ENCODE measurements at places on chromosomes 5 and 9. TPM values are rescaled to one million over a fixed set of nuclear protein-coding genes. Genes with fewer than 3 reads are reported as not detected.

DNA sequence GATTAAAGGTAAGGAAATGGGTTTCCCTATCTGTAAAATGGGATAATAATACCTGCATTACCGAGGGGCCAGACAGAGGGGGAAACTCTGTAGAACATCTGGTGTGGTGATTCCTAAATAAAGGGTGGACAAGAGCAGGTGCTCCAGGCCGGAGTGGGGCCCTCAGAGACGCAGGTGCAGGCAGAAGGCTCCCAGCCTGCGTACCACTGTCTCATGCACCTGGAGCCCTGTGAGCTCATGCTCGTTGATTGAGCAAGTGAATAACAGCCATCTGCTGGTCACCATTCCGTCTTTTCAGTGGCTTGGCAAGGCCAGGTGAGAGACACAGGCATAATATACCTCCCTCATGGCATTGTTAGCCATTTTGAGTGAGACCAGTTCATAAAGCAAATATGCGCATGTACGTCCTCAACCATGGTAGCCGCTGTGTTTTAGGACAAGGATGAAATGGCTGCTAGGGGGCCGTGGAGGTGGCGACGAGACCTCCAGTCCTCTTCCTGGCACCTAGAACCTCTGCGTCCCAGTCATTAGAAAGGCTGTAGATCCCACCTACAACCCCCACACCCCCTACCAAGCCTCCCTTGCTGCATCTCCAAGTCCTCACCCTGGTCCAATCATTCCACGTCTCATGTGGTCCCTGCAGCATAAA, 198.0 kb upstream of the MVB12B start:
- H3K36me3 ChIP-seq: no peaks in the 10 kb centered on the region
- no peak overlapping the region for H3K27ac ChIP-seq
- no peak for DNase-seq

DNA sequence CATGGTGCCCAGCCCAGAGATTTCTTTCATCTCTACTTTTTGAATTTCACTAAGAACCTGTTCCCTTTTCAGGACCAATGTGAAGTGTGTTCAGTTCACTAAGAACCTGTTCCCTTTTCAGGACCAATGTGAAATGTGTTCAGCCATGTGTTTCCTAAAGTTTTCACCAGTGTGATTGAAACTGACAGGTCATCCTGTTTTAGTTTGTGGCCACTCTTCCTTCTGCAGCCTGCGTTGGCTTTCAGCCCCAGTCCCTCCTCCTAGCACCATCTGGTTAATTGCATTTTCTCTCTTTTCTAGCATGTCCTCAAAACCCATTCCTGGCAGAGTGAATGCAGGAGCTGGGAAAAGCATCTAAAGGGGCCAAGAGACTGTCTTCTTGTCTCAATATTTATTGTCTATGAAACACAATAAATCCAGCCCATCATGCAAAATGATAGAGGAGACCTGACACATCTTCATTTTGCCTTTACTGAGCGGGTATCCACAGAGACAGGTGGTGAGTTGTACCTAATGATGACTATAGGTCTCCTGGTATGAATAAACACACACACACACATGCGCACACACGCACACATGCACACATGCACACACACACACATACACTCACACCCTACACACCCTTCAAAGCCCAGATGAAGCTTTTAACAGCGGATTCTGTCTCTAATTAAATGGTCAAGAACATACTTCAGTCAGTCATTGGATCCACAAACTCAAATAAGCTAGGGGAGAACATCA, 6.1 kb upstream of the PANK3 start:
- no peaks in the 10 kb centered on the region for H3K36me3 ChIP-seq

DNA sequence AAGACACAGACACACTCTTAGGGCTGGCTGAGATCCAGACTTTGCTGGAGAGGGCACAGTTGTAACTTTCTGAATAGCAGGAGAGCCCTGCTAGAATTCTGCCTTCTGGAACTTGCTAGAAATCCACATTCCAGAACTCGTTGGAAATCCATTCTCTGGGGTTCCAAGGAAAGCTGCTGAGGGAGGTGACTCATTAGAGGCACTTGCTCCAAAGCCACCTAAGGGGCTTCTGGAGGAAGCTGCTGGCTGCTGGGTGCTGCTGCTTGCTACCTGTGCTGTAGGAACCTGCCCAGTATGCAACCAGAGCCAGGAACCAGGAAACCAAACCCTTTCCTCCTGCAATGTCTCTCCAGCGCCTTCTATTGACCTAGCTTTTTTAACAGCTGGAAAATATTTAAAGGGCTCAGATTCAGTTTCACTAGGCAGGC, 4.1 kb upstream of the TLE4 start:
- H3K27ac ChIP-seq: no peak overlapping the region
- no peaks in the 10 kb centered on the region for H3K27me3 ChIP-seq
- no peak overlapping the region for H3K4me3 ChIP-seq
- no peaks in the 10 kb centered on the region for H3K4me1 ChIP-seq
- no peaks in the 10 kb centered on the region for H3K36me3 ChIP-seq

DNA sequence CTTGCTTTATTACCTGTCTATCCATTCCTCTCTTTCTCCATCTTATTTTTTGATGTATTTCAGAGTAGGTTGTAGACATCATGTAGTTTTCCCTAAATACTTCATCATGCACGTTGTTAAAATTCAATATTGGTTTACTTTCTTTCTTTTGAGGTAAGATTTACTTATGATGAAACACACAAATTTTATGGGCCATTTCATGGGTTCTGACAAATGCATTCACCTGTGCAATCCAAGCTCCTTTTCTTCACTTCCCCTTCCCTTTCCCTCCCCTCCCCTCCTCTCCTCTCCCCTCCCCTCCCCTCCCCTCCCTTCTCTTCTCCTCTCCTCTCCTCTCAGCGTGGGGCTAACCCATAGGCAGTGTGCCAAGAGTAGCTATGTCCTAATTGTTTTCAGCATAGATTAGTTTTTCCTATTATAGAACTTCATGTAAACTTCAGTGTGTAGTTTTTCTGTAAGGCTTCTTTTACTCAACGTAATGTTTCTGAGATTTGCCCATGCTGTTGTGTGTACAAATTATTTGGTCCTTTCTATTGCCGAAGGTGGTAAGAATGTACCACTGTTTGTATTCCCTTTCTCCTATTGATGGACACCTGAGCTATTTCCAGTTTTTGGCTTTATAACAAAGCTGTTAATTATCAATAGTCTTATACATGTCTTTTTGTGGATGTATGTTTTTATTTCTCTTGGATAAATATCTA, 92.9 kb upstream of the CLINT1 start:
- H3K27ac ChIP-seq: peak overlapping the region; percentile 4
- no peak overlapping the region for H3K4me3 ChIP-seq
- no peaks in the 10 kb centered on the region for H3K27me3 ChIP-seq
- peaks cover 17% of the 10 kb centered on the region for H3K4me1 ChIP-seq

GRCh38 chr9:133226219-133227171, 17.4 kb upstream of the OBP2B start:
- peak; percentile 41 for DNase-seq
- H3K36me3 ChIP-seq: no peaks in the 10 kb centered on the region
- H3K4me1 ChIP-seq: no peaks in the 10 kb centered on the region
- no peaks in the 10 kb centered on the region for H3K27me3 ChIP-seq
- no peak overlapping the region for H3K4me3 ChIP-seq

DNA sequence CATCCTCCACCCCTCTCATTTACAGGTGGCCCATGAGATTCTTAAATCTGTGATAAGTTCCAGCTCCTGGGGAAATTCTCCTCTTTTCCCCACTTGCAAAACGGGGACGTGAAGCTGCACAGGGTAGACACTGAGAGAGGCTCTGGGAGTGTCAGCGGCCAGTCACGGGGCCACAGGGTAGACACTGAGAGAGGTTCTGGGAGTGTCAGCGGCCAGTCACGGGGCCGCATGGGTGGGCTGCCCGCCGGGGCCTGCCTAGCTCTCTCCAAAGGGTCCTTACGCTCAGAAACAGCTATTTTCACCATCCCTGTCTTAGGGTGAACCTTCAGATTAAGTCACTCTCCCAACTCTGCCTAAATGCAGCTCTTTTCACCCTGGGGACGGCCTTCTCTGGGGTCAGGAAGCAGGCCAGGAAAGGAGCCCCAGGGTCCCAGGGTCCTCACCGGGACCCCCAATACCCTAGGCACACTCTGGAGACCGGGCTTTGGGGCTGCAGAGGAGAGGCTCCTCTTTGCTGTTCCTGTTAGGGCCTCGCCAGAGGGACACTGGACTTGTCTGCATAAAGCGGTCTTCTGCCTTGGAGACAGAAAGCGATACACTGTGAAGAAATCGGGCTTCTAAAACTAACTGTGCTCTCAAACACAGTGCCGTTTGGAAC, 1.5 kb downstream of the FAM78A start:
- no peaks in the 10 kb centered on the region for H3K36me3 ChIP-seq
- peaks cover 18% of the 10 kb centered on the region for H3K27me3 ChIP-seq
- H3K27ac ChIP-seq: no peak overlapping the region
- DNase-seq: no peak
- peaks cover 7% of the 10 kb centered on the region for H3K4me1 ChIP-seq

GRCh38 chr9:125655066-125655633, 51.9 kb downstream of the MAPKAP1 start:
- peak overlapping the region; percentile 21 for H3K4me3 ChIP-seq
- H3K4me1 ChIP-seq: peaks cover 79% of the 10 kb centered on the region
- no peak for DNase-seq
- peak overlapping the region; percentile 95 for H3K27ac ChIP-seq
- H3K27me3 ChIP-seq: no peaks in the 10 kb centered on the region
- H3K36me3 ChIP-seq: no peaks in the 10 kb centered on the region

DNA sequence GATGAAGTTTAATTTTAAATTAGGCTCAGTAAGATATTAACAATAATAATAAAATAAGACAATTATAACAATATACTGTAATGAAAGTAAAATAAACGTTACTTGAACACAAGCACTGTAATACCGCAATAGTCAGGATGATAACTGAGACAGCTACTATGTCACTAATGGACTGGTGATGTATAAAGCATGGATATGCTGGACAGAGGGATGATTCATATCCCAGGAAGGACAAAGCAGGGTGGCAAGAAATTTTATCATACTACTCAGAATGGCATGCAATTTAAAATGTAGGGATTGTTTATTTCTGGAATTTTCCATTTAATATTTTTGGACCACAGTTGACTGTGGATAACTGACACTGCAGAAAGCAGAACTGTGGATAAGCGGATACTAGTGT, 196.9 kb downstream of the VPS13A start:
- DNase-seq: no peak
- no peaks in the 10 kb centered on the region for H3K36me3 ChIP-seq
- H3K4me1 ChIP-seq: no peaks in the 10 kb centered on the region
- no peak overlapping the region for H3K4me3 ChIP-seq
- H3K27ac ChIP-seq: no peak overlapping the region

DNA sequence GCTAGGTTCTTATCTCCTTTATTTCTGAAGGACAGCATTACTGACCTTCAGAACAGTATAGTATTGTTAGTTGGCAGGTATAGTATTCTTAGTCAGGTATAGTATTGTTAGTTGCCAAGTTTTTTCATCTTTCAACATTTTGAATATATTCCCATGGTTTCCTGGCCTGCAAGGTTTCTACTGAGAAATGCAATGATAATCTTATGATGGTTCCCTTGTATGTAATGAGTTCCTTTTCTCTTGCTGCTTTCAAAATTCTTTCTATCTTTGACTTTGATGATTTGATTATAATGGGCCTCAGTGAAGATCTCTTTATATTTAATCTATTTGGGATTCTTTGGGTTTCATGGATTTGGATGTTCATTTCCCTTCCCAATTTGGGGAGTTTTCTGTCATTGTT, 12.4 kb upstream of the HSDL2 start:
- no peaks in the 10 kb centered on the region for H3K36me3 ChIP-seq
- H3K27ac ChIP-seq: no peak overlapping the region
- DNase-seq: no peak

- no peaks in the 10 kb centered on the region for H3K36me3 ChIP-seq
- peaks cover 23% of the 10 kb centered on the region for H3K4me1 ChIP-seq
- H3K27ac ChIP-seq: 0 out of 2 replicates have a peak overlapping the region, but pooled peaks have one; percentile 52
- H3K4me3 ChIP-seq: peak overlapping the region; percentile 69
Observed at GRCh38 chr5:78985725-78986223, 664 bp upstream of the ARSB start.

- no peaks in the 10 kb centered on the region for H3K36me3 ChIP-seq
- no peaks in the 10 kb centered on the region for H3K4me1 ChIP-seq
- H3K4me3 ChIP-seq: no peak overlapping the region
Observed at GRCh38 chr5:79851391-79851863, 139.6 kb downstream of the MTX3 start.

DNA sequence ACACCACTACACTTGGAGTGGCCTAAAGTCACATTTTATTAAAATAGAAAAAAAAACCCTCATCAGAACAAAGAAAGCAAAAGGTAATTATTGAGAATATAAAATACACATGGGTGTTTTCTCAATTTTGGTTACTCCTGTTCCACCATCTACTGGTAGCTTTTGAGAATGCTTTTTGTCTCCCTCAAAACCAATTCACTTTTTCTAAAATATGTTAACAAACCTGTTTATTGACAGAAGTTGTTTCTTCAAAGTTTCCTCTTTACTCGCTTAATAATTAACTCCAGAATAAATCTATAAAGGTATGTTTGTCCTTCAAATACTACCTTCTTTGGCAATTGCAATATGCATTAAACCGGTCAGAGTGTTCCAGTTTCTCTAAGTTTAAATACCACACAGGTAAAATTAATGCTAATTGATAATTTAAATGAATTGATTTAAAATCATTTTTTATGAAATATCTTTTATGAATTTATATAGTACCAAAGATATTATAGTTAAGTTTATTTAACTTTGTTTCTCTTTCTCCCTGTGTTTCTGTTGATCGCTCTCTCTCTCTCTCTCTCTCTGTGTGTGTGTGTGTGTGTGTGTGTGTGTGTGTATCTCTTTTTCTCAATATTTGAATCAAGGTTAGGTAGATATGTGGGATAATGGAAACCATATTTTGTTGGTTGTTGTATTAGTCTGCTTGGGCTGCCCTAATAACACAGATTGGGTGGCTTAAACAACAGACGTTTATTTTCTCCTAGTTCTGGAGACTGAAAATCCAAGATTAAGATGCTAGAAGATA, 487.4 kb downstream of the PRDM9 start:
- no peak overlapping the region for H3K27ac ChIP-seq
- DNase-seq: peak; percentile 27
- no peaks in the 10 kb centered on the region for H3K4me1 ChIP-seq
- H3K27me3 ChIP-seq: no peaks in the 10 kb centered on the region

DNA sequence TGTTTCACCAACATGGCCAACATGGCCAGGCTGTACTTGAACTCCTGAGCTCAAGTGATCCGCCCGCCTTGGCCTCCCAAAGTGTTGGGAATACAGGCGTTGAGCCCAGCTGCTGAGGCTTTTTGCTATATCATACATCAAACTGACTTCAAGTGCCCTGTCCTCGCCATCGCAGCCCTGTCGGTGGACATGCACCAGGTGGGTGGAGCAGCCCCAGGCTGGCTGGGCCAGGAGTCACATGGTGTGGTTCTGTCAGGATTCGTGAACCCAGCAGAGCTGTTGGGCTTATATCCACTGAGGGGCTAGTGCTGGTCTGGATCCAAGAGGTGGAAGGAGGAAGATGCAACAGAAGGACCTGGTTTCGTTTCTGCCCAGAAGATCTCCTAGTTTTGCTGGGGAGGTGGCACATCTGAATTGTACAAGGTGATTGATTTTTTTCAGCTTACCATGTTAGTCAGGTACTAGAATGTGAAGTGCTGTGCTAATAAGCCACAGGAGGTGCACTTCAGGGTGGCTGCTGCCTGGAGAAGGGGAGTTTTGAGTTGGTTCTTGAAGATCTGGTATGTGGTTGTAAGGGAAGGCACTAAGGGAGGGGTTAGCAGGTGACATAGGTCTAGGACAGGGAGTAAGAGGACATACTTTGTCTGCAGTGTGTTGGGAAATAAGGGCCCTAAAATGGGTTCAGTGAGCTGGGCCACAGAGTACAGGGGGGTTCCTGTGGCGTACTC, 16.1 kb downstream of the PCBD2 start:
- no peak for DNase-seq
- H3K36me3 ChIP-seq: peaks cover 4% of the 10 kb centered on the region
- no peaks in the 10 kb centered on the region for H3K4me1 ChIP-seq
- no peak overlapping the region for H3K4me3 ChIP-seq

The NR4A3 gene
- 0.17 TPM for polyA plus RNA-seq

The CD14 gene
- 0.17 TPM for polyA plus RNA-seq

The ADRB2 gene
- polyA plus RNA-seq: 0.44 TPM

The PCDHB2 gene
- 9.3 TPM for polyA plus RNA-seq

The PCDHAC1 gene
- 0.53 TPM for polyA plus RNA-seq

Measured in GM23338 (cell line).